ENCODE measurements at places on chromosomes 4 and X. TPM values are rescaled to one million over a fixed set of nuclear protein-coding genes. Genes with fewer than 3 reads are reported as not detected.
A peak's percentile ranks its signal among the peaks of the same experiment; 100 is the strongest.

DNA sequence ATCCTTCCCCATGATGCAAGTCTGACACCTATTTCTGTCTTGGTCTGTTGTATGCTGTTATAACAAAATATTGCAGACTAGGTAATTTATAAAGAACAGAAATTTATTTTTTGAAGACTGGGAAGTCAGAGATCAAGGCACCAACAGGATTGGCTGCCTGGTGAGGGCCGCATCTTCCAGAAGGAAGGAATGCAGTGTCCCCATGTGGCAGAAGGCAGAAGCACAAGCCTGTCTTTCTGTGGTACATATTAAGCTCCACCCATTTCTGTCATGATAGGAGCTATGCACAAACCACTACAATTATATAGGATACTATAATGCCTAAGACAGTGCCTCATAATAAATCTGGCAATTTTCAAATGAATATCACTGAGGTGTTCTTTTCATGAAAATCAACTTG is 502.3 kb upstream of the DIAPH2 start:
- H3K27ac ChIP-seq, result no peak overlapping the region
- peak; percentile 44 for DNase-seq
- peaks cover 28% of the 10 kb centered on the region for H3K4me1 ChIP-seq
- H3K4me3 ChIP-seq, result no peak overlapping the region
- no peaks in the 10 kb centered on the region for H3K27me3 ChIP-seq
- no peaks in the 10 kb centered on the region for H3K36me3 ChIP-seq

The SERPINA7 gene
- total RNA-seq, result not detected

The SPANXC gene
- not detected for total RNA-seq

- peak overlapping the region; percentile 78 for H3K4me3 ChIP-seq
- H3K36me3 ChIP-seq, result peaks cover 19% of the 10 kb centered on the region
Observed at GRCh38 chr4:37827030-37827685, 672 bp downstream of the PGM2 start.

DNA sequence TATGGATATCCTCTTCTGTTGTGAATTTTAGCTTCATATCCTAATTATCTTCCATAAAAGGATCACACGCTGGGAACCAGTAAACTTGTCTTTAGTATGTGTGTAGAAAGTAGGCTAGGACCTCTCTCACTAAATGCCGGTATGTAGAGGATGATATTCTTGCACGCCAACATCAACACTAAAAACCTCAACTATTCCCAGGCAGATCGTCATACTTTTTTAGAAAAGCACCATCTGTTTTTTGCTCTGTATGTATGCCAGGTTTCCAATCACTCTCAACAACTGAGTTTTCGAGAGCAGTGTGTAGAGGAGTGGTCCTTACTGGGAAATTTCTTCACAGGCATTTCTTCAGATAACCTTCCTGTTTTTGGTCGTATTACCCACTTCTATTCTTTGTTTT is 283.6 kb downstream of the GALNTL6 start:
- H3K36me3 ChIP-seq, result no peaks in the 10 kb centered on the region
- no peak overlapping the region for H3K27ac ChIP-seq
- no peaks in the 10 kb centered on the region for H3K27me3 ChIP-seq
- H3K4me1 ChIP-seq, result peaks cover 15% of the 10 kb centered on the region
- DNase-seq, result no peak
- no peak overlapping the region for H3K4me3 ChIP-seq
